ENCODE measurements at places on chromosomes 2 and 18.
A peak's percentile ranks its signal among the peaks of the same experiment; 100 is the strongest.

GRCh38 chr2:232342635-232343565 lies 35.7 kb upstream of the ALPP start:
- no peak for DNase-seq

DNA sequence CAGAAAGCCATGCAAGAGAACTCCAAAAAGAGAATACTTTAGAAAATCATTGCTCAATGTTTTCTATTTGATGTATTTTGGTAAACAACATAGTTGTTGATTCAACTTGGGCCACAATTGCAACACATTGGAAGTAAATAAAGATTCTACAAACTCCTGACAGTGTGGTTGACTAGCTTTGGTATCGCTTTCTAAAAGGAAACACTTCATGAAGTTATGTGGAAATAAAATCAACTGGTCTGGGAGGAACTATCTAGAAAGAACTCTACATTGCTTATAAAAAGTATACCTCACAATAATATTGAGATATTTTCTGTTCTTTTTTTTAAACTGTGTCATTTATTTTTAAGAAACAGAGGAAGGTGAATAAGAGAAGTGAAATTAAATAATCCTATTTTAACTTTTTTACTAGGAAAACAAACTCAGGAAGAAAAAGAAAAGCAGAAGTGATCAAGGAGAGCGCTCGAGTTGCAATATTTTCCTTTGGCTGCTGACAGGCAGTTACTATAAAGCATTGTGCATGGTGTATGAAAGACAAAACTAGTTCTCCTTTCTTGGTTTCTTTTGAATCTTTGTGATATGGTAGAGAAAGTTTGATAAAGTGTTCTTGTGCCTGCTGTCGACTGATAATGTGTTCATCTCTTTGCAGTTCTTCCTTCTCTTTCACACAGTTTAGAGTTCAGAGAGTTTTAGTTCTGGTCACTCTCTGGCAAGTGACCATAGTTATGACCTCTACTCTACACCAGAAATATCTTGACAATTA lies 3.0 kb downstream of the DHRS9 start:
- DNase-seq, result peak; percentile 20

- DNase-seq, result no peak
Measured at GRCh38 chr2:229856413-229856812, 65.4 kb downstream of the TRIP12 start.

DNA sequence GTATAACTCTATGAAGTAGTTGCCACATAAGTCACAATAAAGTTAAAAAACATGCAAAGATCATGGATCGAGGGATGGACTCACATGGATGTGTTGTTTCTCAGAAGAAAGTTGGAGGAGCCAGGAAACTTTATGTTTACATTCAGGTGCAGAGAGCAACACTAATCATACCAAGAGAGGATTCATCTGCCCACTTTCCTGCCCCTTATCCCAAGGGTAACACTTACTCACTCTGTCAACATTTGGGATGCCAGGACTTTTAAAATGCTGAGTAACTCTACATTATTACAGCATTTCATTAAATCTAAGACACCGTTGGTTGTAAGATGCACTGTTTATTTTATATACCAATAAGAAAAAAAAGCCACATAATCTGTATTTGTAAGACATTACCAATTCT lies 170.4 kb downstream of the KCNE4 start:
- no peak for DNase-seq

- DNase-seq, result no peak
Measured at GRCh38 chr18:35938158-35938557, 34.3 kb upstream of the RMP24 start.

- no peak for DNase-seq
Measured at GRCh38 chr2:226447338-226448300, 352.0 kb downstream of the IRS1 start.

DNA sequence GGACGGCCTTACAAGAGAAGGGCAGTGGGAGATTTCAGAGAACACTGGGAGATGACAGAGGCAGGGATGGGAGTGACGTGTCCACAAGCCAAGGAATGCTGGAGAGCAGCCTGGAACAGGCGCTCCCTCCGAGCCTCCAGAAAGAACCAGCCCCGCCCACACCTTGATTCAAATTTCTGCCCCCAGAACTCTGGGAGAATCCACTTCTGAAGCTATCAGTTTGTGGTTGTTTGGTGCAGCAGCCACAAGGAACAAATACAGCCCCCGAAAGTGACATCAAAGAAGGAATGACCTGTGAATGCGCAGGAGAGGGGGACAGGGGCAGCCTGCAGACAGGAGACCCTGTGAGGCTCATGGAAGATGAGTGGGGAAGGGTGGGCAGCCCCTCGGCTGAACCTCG lies 67.3 kb downstream of the TWIST2 start:
- DNase-seq, result no peak

GRCh38 chr18:57863706-57864105 lies 60.6 kb upstream of the ATP8B1 start:
- no peak for DNase-seq

DNA sequence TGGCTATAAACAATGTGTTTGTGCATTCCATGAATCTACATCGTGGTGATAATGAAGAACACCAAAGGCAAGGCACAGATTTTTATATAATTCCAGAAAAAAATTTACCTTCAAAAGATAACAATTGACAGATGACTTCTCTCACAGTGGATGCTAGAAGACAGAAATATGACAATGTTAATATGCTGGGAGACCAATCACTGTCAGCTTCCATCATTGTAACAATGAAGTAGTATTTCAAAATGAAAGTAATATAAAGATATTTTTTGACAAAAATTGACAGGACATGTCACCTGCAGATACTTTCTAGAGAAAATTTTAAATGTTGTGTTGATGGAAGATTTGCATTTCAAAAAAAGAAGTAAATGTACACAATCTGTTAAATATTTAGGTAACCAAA lies 1925.9 kb upstream of the LRRTM1 start:
- DNase-seq, result no peak

- DNase-seq, result no peak
Measured at GRCh38 chr2:187003611-187004010, 154.6 kb upstream of the ZSWIM2 start.
